ENCODE measurements at places on chromosomes 4 and X.

- no peak for DNase-seq
Observed at GRCh38 chrX:30931920-30932319, 42.9 kb upstream of the TAB3 start.

DNA sequence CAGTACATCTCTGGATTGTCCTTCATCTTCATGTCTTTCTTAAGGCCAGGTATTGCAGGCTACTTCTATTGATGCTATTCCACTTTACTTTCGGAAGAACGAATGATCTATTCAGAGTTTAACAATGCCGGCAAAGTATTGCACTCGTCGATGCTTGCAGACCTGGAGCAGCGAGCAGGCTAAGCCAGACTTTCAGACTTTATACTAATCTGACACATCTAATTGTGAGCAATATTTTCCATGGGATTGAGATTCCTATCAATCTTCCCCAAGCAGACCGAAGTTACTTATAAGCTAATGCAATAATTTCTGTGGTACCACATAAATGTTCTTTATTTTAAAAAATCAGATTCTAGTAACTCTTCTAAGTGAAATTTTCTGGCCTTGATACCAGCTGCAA, 1.6 kb downstream of the EMCN start:
- DNase-seq: no peak

GRCh38 chrX:16202943-16203342, 35.7 kb downstream of the MAGEB17 start:
- no peak for DNase-seq

DNA sequence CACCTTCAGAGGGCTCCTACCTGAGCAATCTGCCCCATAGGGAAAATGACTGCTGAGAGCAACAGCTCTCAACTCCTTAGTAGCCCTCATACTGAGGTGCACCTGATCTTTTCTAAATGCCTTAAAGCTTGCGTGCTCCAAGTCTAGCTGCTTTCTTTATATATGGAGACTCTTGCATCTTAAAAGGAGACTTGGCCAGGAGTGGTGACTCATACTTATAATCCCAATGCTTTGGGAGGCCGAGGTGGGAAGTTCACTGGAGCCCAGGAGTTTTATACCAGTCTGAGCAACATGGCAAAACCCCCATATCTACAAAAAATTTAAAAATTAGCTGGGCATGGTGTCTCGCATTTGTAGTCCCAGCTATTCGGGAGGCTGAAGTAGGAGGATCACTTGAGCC, 78.1 kb upstream of the TRIM2 start:
- DNase-seq: no peak

- DNase-seq: no peak
Observed at GRCh38 chrX:110401135-110401534, 42.5 kb downstream of the RTL9 start.

DNA sequence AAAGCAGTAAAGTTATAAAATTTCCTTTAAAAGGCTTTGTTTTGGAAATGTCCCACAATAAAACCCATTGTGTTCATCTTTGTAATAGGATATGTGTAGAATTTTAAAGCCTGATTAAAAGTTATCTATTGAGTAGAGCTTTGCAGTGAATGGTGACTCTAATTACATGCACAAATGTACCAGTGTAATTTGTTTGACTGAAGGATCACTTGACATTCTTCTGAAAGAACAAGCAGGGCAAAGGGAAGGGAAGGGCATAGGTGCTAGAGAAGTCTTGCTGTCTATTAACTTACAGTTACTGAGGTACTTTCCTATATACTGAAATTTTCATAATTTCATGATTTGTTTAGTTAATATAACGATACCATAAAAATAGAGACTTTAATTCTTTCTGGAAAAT, 70.8 kb downstream of the STIM2 start:
- DNase-seq: no peak

DNA sequence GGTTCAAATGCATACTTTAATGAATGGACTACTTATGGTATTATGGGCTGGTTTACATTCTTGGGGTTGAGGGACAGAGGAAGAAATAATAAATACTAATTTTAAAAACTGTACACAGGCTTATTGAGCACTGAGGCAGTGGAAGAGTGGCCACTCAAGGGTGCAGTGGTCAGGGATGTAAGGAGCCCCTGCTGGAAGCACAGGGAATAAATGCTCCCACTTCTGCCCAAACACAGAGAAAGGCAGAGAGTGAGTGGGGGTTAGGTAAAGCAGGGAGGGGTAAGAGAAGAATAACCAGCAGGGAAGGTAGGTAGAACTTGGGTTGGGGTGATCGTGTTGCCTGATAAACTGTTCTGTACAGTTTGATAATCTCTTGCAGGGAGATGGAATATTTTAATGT, 60.0 kb downstream of the GAB1 start:
- no peak for DNase-seq

DNA sequence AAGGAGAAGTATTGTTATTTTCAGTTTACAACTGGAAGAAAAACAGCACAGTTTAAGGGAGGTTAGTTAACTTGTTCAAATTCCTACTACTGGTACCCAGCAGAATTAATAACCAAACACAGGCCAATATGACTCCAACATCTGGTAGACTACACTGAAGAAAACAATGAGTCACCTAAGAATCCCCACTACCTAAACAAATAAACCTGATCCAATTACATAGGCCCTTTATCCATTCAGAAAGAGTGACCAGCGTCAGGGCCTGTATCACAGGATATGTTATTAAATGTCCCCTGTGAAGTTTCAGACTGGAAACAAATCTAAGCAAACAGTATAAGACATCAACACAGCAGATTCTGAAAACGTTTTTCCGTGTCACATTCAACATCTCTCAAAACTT, 492.5 kb upstream of the INTU start:
- DNase-seq: no peak

GRCh38 chrX:76971393-76972376, 475.5 kb upstream of the FGF16 start:
- no peak for DNase-seq

- no peak for DNase-seq
Observed at GRCh38 chrX:13994104-13994503, 35.6 kb downstream of the GEMIN8 start.

DNA sequence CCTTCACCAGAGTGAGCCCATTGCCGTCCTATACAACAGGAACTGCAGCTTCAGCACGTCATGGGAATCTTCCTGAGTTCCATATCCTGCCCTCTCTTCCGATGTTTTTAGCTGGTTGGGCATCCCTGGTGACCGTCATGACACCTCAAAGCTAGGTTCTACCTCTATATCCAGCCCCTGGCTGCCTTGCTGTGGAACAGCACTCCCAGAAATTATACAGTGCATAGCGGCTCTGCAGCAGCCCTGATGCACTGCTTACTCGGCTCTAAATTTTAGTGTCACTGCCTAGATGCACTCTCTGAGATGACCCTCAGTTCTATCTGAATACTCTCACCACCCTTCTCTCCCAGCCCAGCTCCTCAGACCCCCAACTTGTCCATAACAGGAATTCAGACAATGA, 44.3 kb downstream of the ARHGEF38 start:
- no peak for DNase-seq

GRCh38 chr4:154184238-154184637, 307.4 kb downstream of the DCHS2 start:
- DNase-seq: no peak

GRCh38 chr4:108398316-108398715, 222.1 kb upstream of the RPL34 start:
- no peak for DNase-seq

DNA sequence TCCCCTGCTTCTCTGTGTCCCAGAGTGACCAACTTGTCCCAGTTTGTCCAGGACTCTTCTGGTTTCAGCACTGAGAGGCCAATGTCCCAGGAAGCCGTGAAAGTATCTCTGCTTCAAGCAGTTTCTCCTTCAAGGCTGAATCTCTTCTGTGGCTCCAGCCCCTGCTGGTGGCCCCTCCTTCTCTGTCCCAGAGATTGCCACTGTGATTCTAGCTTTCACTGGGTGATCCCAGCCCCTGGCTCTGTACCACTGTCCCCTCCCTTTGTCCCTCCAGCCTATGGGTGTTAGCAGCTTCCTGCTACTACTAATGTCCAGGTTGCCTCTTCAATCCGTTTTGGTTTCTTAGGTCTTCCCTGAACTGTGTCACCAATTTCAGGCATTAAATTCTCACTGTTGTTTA, 70.5 kb downstream of the SOX3 start:
- no peak for DNase-seq

DNA sequence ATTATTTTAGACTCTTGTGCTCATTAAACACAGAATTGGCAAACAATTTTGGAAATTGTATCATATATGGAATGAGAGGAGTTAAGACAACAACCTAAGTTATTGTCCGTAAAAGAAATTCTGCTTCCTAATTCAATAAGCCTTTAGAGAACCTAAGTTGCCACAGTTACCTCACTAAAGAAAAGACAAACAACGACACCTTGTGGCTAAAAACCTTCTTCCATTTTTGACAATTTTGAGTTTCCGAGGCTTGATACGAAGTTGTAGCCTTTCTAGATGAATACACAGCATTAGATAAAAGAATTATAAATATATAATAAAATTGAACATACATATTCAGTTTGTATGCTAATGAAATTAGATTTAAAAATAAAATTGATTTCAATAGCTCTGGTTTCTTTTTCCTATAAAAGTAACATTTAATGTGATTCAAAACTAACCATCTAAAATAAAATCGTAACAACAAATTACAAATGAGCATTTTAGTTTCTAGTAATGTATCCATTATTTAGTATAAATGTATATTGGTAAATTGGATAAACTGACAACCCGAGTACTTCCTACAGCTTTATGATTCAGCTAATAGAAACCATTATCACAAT, 275.1 kb downstream of the GPM6A start:
- DNase-seq: peak; percentile 8

GRCh38 chr4:150972592-150972991, 42.5 kb downstream of the LRBA start:
- no peak for DNase-seq

GRCh38 chr4:97978791-97979488, 164.3 kb downstream of the STPG2 start:
- DNase-seq: no peak

- no peak for DNase-seq
Observed at GRCh38 chrX:63761639-63762038, 23.4 kb downstream of the ARHGEF9 start.

DNA sequence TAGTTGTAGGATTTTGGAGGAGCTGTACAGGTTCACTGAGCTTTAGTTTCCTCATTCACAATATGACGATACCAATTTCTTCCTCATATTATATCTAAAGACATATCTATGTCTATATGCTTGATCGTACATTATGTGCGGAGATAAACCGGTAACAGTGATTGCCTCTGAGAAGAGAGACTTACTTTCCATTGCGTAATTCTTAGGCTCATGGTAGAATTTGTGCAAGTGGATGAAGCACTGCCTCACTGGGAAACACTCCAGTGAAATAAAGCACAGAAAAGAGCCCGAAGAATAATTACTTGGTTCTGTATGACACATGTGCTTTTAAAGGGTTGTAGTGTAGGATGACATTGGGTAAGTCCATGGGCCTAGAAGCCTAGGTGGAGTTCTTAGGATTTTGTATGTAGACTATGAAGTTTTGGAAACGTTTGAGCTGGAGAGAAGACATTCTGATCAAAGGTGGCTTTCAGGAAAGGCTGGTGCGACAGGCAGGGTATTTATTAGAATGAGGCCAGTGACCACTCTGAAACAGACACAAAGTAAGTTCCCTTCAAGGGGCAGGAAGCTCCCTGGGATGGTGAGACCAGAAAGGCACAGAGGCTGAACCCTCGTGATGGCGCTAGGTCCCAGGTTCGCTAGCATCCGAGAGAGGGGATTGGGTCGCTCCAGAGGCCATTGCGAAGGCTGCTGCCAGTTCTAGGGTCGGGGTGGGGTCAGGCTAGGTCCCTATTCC, 649 bp upstream of the VBP1 start:
- DNase-seq: no peak

- DNase-seq: no peak
Observed at GRCh38 chr4:25638221-25638601, 17.4 kb upstream of the SLC34A2 start.

DNA sequence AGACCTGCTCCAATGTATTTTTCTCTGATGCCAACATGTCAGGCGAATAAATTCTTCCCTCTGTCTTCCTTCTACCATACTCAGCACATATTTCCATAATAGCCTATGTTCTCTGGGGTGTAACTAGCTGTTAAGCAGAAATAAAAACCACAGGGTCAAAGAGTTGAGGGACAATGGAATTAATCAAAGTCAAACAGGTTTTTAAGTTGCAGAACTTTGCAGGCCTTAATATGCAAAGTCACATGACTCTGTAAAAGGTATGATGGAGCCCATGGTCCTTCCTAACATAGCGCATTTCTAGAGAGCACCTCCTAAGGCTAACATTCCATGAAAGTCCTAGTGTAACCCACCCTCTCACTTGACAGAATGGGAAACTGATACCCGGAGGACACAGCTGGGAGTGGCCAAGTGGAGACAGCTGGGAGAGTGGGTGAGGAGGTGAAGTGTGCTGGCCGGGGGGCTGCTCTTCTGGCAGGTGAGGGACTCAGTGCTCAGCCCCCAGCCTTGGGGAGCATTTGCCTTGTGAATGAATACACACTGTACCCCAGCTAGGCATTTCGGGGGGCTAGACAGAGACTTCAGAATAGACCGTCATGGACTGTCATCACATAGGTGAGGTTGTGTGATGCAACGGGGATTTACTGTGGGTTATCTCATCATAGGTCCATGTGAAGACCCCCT, 8.4 kb upstream of the SORCS2 start:
- DNase-seq: no peak

GRCh38 chr4:94728056-94728766, 29.5 kb upstream of the BMPR1B start:
- DNase-seq: no peak

GRCh38 chrX:55524487-55524886, 34.8 kb upstream of the USP51 start:
- no peak for DNase-seq

DNA sequence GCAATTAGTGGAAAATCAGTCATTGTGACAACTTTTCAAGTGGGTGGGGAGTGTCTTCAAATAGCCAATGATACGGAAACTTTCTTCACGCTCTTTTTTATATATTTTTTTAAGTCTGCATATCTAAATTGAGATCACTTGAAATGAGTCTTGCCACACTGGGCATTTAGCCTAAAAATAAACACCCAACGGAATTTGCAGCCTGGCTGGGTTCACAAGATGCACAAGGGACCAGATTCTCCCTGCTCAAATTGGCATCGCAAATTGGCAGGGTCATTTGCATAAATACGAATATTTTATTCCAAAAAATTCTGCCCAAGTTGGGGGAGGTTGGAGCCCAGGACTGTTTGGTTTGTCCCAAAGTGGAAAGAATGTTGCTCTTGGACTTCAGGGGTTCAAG, 87.6 kb downstream of the LIMCH1 start:
- DNase-seq: no peak
